ENCODE measurements at places on chromosomes 5 and 9.
A peak's percentile ranks its signal among the peaks of the same experiment; 100 is the strongest.

GRCh38 chr5:75681125-75681830, 36.0 kb downstream of the POC5 start:
- DNase-seq = peak; percentile 44

DNA sequence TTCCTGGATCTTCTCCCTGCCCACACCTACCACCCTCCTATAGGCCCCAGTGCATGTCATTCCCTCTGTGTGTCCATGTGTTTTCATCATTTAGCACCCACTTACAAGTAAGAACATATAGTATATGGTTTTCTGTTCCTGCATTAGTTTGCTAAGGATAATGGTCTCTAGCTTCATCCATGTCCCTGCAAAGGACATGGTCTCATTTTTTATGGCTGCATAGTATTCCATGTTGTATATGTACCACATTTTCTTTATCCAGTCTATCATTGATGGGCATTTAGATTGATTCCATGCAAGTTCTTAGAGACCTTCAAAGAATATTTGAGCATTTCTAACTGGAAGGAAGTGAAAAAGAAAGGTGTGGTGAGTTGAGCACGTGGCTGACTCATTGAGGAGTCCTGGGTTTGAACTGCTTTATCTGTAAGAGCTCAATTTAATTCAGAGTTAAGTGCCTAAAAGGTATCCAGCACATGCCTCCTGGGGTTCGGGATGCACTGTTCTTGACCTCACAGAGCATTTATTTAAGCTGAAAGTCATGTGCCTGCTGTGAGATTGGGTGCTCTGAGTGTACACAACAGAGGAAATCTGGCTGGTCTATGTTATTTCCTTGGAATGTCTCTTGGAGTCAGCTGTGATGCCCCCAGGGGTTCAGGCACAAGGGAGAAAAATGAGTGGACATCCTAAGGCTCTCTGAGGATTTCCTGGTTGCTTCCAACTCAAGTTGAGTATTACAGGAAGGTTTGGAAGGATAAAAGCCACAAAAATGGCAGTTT, 56.4 kb downstream of the SH3GL2 start:
- no peak for DNase-seq

- DNase-seq = no peak
These were observed 123.4 kb downstream of the SEC61B start for GRCh38 chr9:99345451-99345850.

- DNase-seq = no peak
These were observed 55.2 kb downstream of the NMUR2 start for GRCh38 chr5:152349683-152350526.

DNA sequence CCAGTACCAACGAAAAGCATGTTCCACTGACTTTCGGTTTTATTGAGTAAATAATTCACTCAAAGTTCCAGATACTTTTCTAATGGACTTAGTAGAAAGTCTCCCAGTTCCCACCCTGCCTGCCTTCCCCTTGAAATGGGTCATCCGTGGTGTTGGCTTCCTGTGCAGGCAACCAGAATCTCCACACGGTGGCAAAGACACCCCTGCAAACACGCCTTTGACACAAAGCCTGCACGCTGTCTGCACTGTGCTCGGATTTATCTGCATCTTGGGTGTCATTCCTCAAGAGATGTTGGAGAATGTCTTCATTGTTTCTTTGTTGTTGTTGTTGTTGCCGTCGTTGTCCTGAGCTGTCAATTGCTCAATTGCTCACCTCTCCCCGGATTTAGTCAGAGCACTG, 150.0 kb upstream of the IRX2 start:
- no peak for DNase-seq
